Smooth muscle cell of the coronary artery (primary cell): ENCODE measurements at places on chromosomes 1 and 21. TPM values are rescaled to one million over a fixed set of nuclear protein-coding genes. Genes with fewer than 3 reads are reported as not detected.

FCN3 gene
- not detected in 2 replicates for total RNA-seq

CLEC20A gene
- 0.08 TPM in 1 of 2 replicates, not detected in the other for total RNA-seq

TDRD5 gene
- total RNA-seq = not detected in 2 replicates

SYPL2 gene
- total RNA-seq = 1.8 TPM in 1 of 2 replicates, not detected in the other

CD5L gene
- not detected in 2 replicates for total RNA-seq

KHDC4 gene
- 18.6 and 18.8 TPM in 2 replicates for total RNA-seq

GPR157 gene
- 2.2 and 3.0 TPM in 2 replicates for total RNA-seq

CACHD1 gene
- total RNA-seq = 2.6 and 6.7 TPM in 2 replicates

FOXO6 gene
- not detected in 2 replicates for total RNA-seq

FMN2 gene
- total RNA-seq = 10.6 and 29.3 TPM in 2 replicates

OPTC gene
- total RNA-seq = not detected in 2 replicates

ATAD3A gene
- 20.5 and 40.8 TPM in 2 replicates for total RNA-seq

HOOK1 gene
- total RNA-seq = 1.5 TPM in 1 of 2 replicates, not detected in the other

KCTD3 gene
- total RNA-seq = 30.7 and 63.3 TPM in 2 replicates

C8B gene
- total RNA-seq = not detected in 2 replicates

PLXNA2 gene
- 1.4 and 12.4 TPM in 2 replicates for total RNA-seq

CADM3 gene
- 0.35 TPM in 1 of 2 replicates, not detected in the other for total RNA-seq

MMP23B gene
- total RNA-seq = 2.1 and 4.7 TPM in 2 replicates

IFI44 gene
- 10.4 and 11.2 TPM in 2 replicates for total RNA-seq

TCP10L gene
- 0.94 TPM in 1 of 2 replicates, not detected in the other for total RNA-seq

KCNA3 gene
- 1.4 TPM in 1 of 2 replicates, not detected in the other for total RNA-seq

ELK4 gene
- 3.5 and 7.4 TPM in 2 replicates for total RNA-seq
